Stimulated activated CD4-positive, alpha-beta T cell treated with anti-CD3 and anti-CD28 coated beads, Interleukin-1b, Interleukin-23, amount 100 ng/mL, for 1 hour (primary cell): ENCODE measurements at places on chromosomes 5 and 9.

GRCh38 chr5:52661903-52662595, 125.7 kb upstream of the ITGA1 start:
- no peak for DNase-seq

DNA sequence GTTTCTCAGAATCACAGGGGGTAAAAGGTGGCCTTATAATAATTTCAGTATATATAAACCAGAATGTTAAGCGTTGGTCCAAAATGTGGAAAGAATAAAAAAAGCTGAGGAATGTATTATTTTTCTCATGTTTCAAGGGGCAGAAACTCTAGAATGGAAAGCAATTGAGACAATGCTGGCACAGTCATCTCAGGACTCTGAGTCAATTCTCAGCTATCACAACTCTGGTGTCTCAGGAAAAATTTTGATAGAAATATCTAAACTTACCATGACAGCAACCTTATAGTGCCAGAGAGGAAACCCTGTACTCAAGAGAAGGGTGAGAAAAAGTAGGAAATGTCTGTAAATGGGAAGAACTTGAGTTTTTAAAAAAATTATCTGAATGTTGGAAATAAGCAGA, 1189.4 kb upstream of the NUDT12 start:
- DNase-seq, result no peak

- no peak for DNase-seq
These were observed 95.3 kb upstream of the RASGRF2 start for GRCh38 chr5:80864706-80865435.

GRCh38 chr5:133524666-133525065, 87.7 kb downstream of the FSTL4 start:
- no peak for DNase-seq

GRCh38 chr9:121071370-121071755, 3.4 kb upstream of the CNTRL start:
- no peak for DNase-seq

- no peak for DNase-seq
These were observed 318.6 kb upstream of the RGMB start for GRCh38 chr5:98454904-98455303.

- no peak for DNase-seq
These were observed 992.1 kb downstream of the NR2F1-AS1 start for GRCh38 chr5:92588876-92589275.

DNA sequence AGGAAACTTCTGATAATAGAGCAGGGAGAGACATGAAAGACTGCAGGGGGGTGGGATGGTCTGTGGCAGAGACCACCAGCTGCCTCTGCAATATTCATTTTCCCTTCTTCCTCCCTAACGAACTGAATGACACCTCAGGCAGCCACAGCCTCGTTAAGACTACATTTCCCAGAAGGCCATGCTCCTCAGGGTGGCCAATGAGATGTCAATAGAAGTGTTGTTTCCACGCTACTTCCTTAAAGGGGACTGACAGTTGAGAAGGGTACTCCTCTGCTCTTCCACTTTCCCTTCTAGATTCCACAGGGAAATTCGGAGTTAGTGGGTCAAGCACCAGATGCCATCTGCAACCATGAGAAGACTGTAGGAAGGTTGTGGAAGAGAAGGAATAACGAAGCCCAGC, 52.0 kb upstream of the DAPK1 start:
- no peak for DNase-seq

GRCh38 chr5:180179442-180180420, 29.3 kb downstream of the RASGEF1C start:
- DNase-seq, result no peak

- DNase-seq, result no peak
These were observed 32.5 kb downstream of the RAB14 start for GRCh38 chr9:121169094-121169601.

DNA sequence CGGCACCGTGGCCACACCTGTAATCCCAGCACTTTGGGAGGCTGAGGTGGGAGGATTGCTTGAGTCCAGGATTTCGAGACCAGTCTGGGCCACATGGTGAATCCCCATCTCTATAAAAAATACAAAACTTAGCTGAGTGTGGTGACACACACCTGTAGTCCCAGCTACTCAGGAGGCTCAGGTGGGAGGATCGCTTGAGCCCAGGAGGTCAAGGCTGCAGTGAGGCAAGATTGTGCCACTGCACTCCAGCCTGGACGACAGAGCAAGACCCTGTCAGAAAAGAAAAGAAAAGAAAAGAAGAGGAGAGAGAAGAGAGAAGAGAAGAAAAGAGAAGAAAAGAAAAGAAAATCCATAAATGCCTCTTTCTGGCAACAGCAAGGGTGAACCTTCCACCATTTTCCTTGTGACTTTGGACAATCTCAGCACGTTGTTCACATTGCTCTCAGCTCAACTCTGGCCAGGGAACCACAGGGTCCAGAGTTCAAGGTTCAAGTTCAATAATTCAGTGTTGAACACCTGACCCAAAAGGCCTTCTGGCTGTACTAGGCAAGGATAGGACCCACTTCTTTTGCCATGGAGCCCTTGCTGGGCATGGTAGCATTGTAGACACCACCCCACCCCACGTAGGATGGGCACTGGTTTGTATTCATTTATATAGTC, 14.6 kb upstream of the DUSP1 start:
- DNase-seq, result no peak

- no peak for DNase-seq
These were observed 276.9 kb downstream of the MSX2 start for GRCh38 chr5:175001311-175001710.

GRCh38 chr9:89488936-89489335, 9.0 kb downstream of the SEMA4D start:
- DNase-seq, result no peak

DNA sequence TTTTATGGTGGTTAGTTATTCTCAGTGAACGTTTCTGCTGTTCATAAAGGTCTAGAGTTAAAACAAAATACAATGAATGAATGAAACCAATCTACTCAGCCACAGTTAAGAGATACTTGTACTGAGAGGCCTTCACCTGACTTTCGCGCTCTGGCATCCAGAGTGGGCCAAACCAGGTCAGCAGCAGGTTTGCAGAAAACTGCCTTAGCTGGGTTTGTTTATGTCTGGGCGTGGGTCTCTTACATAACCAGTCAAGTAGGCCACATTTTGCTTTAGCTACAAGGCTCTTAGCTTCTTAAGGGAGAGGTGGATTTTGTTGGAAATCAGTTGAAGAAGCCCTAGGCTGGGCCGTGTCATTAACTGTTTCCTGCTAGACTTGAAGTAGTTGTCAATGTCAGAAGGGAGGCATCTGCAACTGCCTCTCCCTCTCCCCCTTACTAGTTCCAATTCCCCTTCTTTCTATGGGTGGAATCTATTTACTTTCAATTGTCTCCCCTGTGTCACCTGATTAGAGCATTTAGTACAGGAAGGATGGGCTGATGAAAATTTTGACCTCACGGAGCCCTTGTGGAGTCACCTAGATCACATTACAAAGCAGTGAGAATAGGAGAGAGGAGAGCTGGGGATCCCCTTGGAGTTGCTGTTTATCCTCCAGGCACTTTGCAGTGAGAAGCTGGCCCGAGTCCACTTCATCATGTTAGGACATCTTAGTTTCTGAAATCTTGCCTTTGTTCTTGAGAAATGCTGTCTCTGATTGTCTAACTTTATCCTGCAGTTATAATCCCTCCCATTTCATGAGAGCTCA, 200.5 kb downstream of the ARHGEF28 start:
- DNase-seq, result no peak

- DNase-seq, result no peak
These were observed 170.9 kb upstream of the CHD1 start for GRCh38 chr5:99099691-99100090.

DNA sequence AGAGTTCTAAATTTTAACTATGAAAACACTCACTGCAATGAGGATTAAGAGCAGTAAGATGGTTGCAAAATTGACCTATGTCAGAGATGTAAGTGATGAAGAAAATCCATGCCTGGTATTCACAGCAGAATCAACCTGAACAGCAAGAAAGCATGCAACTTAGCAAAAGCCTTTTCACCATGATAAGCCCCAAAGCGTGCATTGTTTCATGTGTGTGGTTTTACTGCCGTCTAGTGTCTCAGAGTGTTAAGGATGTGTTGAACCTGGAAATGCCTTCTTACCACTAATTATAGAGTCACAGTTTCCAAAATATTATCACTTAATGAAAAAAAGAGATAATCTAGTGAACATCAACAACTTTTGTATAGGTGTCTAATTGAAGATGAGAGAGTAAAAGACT, 415.2 kb upstream of the TRPC7 start:
- DNase-seq, result no peak

DNA sequence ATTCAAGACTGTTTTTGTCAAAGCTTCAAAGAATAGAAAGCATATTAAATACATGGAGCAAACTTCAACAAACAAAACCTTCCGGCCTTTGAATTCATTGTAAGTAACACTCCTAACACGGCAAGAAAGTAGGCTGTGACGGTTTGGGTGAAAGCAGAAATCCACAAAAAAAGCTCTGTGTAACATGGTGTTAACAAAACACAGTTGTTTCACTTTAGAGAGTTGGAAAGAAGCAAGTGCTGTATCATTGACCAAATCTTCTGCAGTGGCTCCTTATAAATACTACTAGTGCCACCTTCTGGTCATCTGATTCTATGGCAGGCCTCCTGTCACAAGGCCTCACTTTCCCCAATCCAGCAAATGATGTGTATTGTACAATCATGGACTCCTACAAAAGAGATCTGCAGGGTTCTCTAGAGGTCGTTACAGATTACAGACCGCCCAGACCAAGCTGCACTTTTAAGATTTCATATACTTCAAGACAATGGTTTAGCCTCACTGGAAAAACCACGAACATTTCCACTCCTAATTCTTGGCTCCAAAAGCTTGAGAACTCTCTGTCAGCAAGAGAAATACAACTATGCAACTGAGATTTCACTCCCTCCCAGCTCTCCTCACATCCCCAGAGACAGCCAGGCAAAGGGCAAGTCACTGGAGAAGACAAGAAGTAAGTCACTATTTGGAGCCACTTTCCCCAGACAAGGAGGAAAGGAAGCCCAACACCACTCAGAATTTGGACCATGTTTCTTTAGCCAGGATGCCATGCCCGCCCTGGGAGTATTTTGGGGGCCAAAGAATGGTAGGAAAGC, 196.2 kb downstream of the DTWD2 start:
- DNase-seq, result no peak

DNA sequence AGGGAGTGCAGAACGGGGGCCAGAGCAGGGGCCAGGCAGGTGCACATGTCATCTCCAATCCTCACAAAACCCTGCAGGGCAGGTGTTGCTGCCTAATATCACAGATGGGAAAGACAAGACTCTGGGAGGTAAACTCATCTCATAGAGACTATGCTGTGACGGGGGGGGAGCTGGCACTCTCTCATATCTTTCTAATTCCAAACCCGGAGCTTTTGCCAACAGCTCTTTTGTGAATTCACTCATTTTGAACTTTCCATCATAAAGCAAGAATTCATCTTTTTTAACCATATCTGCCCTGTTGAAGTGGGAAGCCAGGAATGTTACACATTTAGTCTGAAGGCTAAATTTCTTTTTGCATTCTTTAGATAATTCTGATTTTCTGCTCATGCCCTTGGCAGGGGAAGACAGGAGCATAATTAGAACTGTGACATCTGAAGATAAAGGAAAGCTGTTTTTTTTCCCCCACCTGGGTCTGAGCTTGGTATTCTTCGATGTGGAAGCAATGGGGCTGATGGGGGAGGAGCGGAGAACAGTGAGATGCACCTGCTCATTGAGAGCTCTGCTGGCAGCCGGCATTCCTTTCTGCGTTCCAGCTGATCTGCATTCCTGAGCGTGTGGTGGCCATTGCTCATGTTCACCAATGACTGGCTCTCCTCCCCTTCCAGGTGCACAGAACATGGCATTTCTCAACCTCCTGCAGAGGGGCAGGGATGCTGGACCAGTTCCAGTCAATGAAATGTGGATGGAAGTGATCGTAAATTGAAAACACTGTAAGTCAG, 159.2 kb downstream of the NSG2 start:
- DNase-seq, result no peak
